Mesenteric fat pad (tissue), 1 donor: ENCODE measurements at places on chromosomes 2 and 18.

DNA sequence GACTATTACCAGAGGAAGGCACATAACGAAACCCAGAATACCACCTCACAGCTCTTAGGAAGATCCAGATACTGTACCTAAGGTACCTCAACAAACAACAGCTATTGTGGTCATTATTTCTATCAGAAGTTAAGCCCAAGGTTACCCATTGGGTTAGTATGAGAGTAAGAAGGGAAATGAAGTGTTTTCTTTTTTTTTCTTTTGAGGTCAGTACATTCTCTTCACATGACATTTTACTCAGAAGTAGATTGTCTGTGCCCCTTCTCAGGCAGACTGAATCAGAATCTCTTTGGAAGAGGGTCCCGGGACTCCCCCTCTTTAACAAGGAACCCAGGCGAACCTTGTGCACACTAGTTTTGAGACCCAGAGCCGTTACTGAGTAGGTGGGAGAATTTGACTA is 233.7 kb upstream of the CXCR4 start:
- no peak for DNase-seq

GRCh38 chr2:128092656-128093055 is 1.7 kb downstream of the UGGT1 start:
- DNase-seq, result no peak

GRCh38 chr2:150166313-150167051 is 321.0 kb downstream of the RND3 start:
- no peak for DNase-seq

DNA sequence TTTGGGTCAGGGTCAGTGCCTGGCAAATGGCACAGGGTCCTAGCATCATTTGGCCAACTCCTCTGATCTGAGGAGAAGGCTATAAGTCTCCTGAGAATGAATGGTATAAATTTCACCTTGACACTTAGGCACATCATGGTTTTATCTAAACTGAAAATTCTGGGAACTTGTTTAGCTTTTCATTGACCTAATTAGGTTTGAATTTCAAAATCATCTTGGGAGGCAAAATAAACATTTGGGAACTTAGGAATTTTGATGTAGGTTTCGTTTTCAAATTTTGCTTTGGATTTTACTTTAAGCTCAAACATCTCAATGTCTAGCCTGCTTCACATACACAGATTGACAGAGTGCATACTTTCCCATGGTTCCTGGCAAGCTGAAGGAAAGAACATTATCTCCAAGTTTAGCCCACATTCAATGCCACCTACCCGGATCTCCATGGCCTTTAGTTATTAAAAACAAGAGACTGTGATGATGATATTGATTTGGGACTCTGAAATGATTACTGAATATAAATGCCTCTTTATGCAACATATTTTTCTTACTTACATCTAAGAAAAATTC is 44.5 kb downstream of the MYOM1 start:
- no peak for DNase-seq
